ENCODE measurements at places on chromosomes 7 and 10.
A peak's percentile ranks its signal among the peaks of the same experiment; 100 is the strongest.

- DNase-seq, result no peak
These were observed 476 bp upstream of the ZNF33B start for GRCh38 chr10:42638821-42639270.

- DNase-seq, result peak; percentile 33
These were observed 8.3 kb upstream of the ATP6V0E2 start for GRCh38 chr7:149865437-149865836.

DNA sequence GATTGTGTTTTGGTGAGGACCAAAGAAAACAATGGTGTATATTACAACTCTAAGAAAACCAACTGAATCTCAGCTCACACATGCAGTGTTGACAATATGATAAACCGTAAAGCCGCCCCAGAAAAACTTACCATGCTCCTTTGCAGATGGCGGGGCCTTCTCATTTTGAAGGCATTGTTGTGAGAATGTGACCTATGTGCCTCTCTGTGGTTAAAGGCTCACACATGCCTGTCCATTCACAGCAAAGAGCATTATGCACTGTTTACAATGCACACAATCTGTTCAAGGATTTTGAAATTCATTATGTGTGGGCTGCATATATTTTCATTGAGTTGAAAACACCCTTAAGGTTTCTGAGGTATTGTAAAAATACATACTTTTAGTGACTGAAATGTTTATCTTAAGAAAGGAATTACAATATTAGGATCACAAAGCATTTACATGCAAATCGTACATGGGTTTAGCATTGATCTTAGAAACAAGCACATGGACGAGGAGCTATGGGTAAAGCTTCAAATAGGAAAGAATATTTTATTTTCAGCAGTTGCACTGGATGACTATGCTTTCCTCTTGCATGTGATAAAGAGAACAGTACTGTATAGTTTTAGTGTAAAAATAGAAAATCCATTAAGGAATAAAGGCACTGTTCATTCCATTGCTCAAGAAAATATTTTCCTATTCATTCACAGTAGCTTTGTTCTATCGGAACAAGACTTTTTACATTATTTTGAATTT lies 334.3 kb downstream of the ARL4A start:
- no peak for DNase-seq

DNA sequence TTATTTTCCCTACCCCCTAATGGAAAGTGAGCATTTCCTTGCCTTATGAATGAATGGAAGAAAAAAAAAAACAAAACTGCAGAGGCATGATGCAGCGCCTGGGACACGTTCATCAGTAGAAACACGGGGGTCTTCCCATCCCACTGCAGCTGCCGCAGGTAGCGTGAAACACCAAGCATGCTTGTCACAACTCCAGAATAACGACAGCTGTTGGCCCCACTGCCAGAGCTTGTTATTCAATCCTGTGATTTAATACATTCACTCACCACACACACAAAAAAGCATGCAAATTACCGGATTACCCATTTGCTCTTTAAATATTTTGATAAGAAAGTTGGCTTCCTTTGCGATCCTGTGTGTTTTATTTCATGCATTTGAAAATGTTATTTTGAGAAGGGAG lies 48.4 kb upstream of the GNA12 start:
- DNase-seq, result no peak

DNA sequence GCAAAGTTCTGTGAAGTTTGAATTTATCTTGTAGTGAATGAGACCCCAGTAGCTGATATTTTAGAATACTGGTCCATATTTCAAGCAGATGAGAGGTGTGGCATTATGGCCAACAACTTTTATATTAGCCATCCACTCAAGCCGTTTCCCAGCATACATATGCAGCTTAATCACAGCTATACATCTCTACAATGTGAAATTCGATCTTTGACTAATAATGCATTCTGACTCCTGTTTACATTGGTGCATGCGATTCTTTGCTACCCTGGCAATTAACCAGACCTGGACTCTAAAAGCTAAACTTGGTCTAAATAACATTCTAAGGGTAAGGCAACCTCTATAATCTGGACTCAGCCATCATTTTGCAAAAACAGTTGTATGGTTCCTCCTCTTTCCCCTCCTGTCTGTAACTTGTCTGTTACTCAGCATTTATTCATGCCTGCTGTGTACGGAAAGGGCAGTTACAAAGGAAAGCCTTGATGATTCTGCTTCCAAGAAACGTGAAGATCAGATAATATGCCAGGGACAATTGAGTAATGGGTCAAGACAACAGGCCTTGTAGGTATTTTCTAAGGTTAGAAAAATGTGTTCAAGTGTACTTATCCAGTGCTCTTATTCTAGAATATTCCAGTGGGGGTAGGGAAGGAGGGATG lies 50.6 kb downstream of the PNLIPRP2 start:
- no peak for DNase-seq

GRCh38 chr7:43700059-43700501 lies 29.2 kb downstream of the COA1 start:
- no peak for DNase-seq

DNA sequence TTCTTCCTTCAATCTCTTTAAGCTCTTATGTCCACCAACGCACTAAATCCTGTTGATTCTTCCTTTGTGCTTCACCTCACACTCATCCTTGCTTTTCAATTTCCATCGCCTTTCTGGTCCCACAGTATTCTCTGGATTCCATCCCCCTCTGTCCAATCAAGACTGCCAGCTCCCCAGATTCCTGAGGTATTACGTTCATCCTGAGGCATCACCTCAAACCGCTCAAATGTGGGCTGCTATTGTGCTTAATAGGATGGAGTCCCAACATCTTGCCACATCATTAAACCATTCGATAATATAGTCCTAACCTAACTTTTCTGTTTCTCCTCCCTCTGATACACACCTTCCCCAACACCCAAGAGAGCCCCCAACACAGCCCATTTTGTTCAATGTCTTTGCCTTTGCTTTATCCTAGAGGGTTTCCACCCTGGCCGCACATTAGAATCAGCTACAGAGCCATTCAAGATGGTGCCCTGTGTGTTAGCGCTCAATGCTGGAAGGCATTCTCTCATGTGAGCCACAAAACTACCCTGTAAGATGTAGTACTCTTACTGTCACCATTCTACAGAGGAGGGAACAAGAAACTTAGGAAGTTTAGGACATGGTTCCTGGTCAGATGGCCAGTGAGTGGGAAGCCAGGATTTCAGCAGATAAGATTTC lies 79.5 kb upstream of the LEP start:
- DNase-seq, result no peak

DNA sequence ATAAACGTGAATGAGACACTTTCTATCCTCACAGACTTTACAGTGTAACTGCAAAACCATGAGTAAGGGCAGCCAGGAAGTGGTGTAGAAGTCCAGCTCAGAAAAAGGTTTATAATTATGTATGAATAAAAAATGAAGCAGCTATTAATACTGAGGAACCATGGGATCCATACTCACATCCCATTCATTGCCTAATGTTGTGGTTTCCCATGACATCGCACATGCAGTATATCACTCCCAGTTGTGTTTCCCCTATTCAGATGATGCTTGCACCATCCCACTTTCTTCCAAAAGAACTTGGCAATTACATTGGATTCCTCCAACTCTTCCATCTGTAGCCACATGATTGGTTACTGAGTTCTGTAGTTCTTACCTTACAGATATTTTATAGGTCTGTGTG lies 74.5 kb upstream of the SEMA3D start:
- DNase-seq, result no peak

DNA sequence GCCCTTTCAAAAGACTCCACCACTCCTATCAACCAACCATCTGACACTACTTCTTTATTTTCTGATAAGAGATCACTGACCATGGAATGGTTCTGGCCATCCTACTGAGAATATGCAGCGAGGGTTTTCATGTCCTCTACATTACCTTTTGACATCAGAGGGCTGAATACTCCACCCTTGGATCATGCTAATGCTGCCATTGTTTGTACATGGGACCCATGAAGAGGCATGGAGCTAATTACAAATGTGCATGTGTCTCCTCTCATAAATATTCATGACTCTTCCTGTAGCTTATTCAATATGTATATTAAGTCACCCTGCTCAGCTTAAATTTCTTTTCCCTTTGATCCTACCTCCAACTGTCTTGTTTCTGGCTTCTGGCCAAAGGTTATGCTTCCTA lies 1065.8 kb upstream of the GHITM start:
- DNase-seq, result no peak

- no peak for DNase-seq
These were observed 305.4 kb downstream of the SDK1 start for GRCh38 chr7:3606436-3606835.

GRCh38 chr10:130430291-130430690 lies 294.1 kb downstream of the GLRX3 start:
- DNase-seq, result no peak

- DNase-seq, result no peak
These were observed 23.1 kb downstream of the MDFIC start for GRCh38 chr7:114944745-114945625.

DNA sequence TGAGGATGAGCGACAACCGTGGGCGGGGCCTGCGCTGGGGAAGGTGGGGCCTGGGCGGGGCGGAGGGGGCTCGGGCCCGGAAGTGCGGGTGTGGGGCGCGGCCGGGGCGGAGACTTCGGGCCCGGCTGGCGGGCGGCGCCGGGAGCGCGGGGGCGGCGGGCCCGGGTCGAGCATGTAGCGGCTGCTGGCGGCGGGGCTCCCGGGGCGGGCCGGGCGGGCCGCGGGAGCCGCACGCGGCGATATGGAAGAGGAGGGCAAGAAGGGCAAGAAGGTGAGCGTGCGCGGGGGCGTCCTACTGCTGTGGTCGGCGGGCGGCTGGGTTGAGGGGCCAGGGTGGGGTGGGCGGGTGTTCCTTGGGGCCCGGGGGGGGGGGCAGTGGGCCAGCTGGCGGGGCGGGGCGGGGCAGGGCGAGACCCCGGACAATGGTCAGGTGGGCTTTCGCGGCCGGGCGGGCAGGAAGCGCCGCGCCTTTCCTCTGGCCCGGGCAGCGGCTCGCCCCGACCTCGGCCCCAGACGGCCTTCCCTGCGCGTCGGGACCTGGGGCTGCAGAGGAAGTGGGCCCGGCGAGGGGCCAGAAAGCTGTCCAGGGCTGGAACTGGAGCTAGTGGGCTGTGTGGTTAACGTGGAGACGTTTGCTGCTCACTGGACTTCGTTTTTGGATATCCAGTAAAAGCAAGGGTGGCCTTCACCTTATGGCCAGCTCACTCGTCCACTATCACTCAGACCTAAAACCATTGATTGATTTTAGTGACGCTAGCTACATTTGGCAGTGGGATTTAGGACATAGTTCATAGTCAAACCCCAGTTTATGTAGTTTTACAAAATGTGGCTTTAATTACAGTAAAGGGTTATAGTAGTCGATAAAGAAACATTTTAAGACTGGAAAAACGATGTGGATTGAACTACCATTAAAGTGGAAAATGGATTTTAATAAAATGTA lies at the start of gene CCM2:
Gene CCM2 (plus strand): TSS at position 109 of the 940 bp plus-strand sequence. CDS start 133 bp downstream, at position 242.
- DNase-seq, result no peak

GRCh38 chr7:41193738-41194282 lies 509.1 kb downstream of the INHBA start:
- DNase-seq, result no peak

- no peak for DNase-seq
These were observed 15.5 kb upstream of the DNAJC12 start for GRCh38 chr10:67853512-67853911.

DNA sequence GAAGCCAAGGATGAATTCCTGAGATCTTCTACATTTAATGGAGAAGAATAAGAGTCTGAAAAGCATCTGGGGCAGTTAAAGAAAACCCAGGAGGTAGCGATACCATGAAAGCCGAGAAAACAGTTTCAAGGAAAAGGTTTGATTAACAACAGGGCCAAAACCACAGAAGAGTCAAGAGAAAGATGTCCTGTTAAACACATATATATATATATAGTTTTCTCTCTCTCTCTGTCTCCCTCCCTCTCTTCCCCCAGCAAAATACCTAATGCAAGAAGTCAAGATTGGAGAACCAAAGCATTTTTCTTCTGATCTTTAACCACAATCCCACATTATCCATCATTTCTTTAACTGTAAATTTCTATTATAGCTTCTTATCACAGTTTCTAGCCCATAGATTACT lies 261.4 kb downstream of the SNX13 start:
- DNase-seq, result no peak

- no peak for DNase-seq
These were observed 22.8 kb downstream of the PRKAG2 start for GRCh38 chr7:151853896-151854719.

GRCh38 chr10:123398756-123399155 lies 244.6 kb downstream of the BUB3 start:
- DNase-seq, result no peak

- DNase-seq, result no peak
These were observed 256.6 kb downstream of the USP6NL start for GRCh38 chr10:11354823-11355222.

DNA sequence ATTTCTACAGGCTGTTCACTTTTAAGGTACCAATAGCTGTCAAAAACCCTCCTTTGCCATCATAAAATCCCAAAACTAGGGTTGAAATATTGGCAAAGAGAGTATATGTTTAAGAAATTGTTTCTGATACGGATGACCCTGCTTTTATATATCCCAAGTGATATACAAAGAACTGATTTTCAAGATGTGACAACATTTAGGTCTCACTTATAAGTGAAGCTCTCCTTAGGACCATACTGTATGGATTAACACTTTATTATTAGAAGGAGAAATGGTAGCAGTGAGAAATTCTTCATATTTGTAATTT lies 11.0 kb upstream of the CRPPA start:
- DNase-seq, result no peak

DNA sequence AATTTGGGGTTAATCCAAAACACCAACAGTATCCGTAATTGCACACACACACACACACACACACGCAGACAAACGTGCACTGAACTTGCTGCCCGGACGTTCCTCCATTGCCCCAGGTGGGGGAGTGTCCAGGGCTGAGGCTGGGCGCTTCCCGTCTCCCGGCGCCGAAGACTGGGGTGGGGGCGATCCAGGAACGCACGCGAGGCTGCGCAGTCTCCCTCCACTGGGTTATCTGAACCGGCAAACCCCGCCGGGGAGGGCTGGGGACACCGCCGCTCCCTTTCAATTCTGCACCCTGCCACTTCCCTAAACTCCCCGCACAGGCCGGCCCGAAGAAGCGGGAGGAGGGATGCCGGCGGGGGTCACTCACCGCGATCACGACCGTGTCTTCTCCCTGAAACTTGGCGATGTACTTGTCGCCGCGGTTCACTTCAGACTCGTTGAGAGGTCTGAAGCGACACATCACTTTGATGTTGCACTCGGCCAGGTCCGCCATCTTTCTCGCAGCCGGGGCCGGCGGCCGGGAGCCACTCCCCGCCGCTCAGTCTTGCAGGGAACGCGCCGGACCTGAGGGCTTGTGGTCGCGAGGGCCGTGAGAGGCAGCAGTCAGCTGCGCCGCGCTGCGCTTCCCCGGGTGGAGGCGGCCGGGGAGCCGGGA lies 618 bp downstream of the KIF5B start:
- peak; percentile 23 for DNase-seq

DNA sequence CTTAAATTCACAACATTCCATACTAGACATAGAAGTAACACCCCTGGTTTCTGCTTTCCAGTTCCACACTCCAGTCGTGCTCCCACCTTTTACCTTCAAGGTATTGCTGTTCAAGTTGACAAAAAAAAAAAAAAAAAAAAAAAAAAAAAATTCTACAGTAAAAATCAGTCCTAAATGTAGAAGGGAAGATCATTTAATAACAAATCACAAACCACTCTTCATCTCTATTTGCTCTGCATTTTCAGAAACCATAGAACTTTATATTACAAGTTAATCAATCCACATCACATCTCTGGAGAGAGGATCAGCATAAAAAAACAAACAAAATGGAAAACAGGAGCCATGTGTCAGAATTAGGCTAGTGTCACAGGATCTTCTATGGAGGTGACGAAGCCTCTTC lies 206.3 kb upstream of the KLF14 start:
- no peak for DNase-seq
